Upper lobe of left lung (tissue), 6 donors: ENCODE measurements at places on chromosomes 7 and 10. TPM values are rescaled to one million over a fixed set of nuclear protein-coding genes. Genes with fewer than 3 reads are reported as not detected.

GRCh38 chr10:69464801-69465401, 13.6 kb downstream of the TSPAN15 start:
- peaks cover 76% of the 10 kb centered on the region for H3K4me1 ChIP-seq
- no peak overlapping the region for H3K4me3 ChIP-seq
- H3K36me3 ChIP-seq, result no peaks in the 10 kb centered on the region
- H3K27ac ChIP-seq, result peak overlapping the region; percentile 75

Gene ENO4
- total RNA-seq, result 3.0 TPM

DNA sequence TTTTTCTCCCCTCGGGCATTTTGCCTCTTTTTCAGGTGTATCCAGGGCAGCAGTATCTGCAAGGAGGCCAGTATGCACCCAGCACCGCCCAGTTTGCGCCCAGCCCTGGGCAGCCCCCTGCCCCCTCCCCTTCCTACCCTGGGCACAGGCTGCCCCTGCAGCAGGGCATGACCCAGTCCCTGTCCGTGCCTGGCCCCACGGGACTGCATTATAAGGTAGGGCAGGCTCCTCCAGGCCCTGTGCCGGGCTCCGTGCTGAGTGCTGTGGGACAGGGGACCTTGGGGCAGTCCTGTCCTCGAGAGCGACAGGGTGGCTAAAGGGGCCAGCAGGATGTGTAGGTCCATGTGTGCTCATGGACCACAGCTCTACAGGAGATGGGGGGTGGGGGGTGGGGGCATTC, 10.6 kb downstream of the ZMIZ2 start:
- H3K27me3 ChIP-seq, result no peaks in the 10 kb centered on the region
- no peak overlapping the region for H3K4me3 ChIP-seq
- H3K36me3 ChIP-seq, result peaks cover 37% of the 10 kb centered on the region
- no peak overlapping the region for H3K27ac ChIP-seq
- H3K4me1 ChIP-seq, result peaks cover 34% of the 10 kb centered on the region
- no peak for DNase-seq

Gene ABCC2
- 5.2 TPM for total RNA-seq

Gene AGBL3
- 1.6 TPM for total RNA-seq

- no peaks in the 10 kb centered on the region for H3K36me3 ChIP-seq
- no peak overlapping the region for H3K4me3 ChIP-seq
- H3K4me1 ChIP-seq, result no peaks in the 10 kb centered on the region
- H3K27ac ChIP-seq, result no peak overlapping the region
- DNase-seq, result no peak
Measured at GRCh38 chr10:115949282-115949844, 323.6 kb downstream of the GFRA1 start.

DNA sequence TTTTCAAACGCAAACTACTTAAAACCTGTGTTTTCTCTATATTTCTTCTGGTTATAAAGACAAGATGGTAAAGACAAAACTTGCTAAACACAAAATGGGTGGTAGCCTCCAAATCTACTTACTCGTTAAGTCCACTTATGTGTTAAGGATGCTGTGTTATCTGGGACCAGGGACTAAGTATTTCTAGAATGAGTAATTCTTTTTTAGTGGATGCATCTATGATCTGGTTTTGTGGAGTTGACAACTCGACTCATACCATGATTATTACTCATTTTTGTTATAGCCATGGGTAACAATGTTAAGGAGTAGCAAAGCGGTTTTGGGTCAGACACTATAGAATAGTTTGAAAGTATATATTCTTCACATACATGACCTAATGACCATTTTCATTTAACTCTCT, 239.5 kb upstream of the FOXP2 start:
- H3K4me1 ChIP-seq, result no peaks in the 10 kb centered on the region
- no peak overlapping the region for H3K4me3 ChIP-seq
- no peaks in the 10 kb centered on the region for H3K36me3 ChIP-seq
- no peaks in the 10 kb centered on the region for H3K27me3 ChIP-seq
- no peak for DNase-seq

- peak overlapping the region; percentile 93 for H3K27ac ChIP-seq
- peaks cover 7% of the 10 kb centered on the region for H3K36me3 ChIP-seq
- no peaks in the 10 kb centered on the region for H3K27me3 ChIP-seq
- peak overlapping the region; percentile 75 for H3K4me3 ChIP-seq
Measured at GRCh38 chr10:87661861-87662785, 2.4 kb downstream of the PAPSS2 start.

Gene SPDYE9
- not detected for total RNA-seq

- no peaks in the 10 kb centered on the region for H3K27me3 ChIP-seq
- peak overlapping the region; percentile 87 for H3K27ac ChIP-seq
- DNase-seq, result no peak
- no peak overlapping the region for H3K4me3 ChIP-seq
Measured at GRCh38 chr7:43649755-43650274, 66.9 kb downstream of the STK17A start.

Gene FGF8
- total RNA-seq, result not detected

GRCh38 chr10:91690412-91690811, 57.5 kb upstream of the PPP1R3C start:
- no peaks in the 10 kb centered on the region for H3K36me3 ChIP-seq
- no peaks in the 10 kb centered on the region for H3K4me1 ChIP-seq
- no peaks in the 10 kb centered on the region for H3K27me3 ChIP-seq
- H3K4me3 ChIP-seq, result no peak overlapping the region

DNA sequence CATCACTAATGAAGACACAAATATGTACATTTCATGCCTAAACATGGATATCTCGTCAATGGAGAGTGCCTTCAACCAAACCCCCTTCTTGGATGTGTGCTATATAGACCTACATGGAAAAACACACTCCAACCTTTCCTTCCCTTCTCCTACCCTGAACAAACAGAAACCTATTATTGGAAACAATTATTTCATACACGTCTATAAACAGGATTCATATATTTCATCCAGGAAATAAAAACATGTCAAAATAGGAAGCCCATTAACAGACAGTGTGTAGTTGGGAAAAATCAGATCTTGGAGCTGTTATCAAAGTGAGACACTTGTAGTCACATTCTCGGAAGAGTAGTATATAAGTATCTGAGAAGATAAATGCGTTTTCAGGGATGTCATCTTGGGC, 81.1 kb downstream of the NRP1 start:
- DNase-seq, result no peak
- peak overlapping the region; percentile 49 for H3K27ac ChIP-seq
- peaks cover 17% of the 10 kb centered on the region for H3K36me3 ChIP-seq
- H3K4me3 ChIP-seq, result no peak overlapping the region

DNA sequence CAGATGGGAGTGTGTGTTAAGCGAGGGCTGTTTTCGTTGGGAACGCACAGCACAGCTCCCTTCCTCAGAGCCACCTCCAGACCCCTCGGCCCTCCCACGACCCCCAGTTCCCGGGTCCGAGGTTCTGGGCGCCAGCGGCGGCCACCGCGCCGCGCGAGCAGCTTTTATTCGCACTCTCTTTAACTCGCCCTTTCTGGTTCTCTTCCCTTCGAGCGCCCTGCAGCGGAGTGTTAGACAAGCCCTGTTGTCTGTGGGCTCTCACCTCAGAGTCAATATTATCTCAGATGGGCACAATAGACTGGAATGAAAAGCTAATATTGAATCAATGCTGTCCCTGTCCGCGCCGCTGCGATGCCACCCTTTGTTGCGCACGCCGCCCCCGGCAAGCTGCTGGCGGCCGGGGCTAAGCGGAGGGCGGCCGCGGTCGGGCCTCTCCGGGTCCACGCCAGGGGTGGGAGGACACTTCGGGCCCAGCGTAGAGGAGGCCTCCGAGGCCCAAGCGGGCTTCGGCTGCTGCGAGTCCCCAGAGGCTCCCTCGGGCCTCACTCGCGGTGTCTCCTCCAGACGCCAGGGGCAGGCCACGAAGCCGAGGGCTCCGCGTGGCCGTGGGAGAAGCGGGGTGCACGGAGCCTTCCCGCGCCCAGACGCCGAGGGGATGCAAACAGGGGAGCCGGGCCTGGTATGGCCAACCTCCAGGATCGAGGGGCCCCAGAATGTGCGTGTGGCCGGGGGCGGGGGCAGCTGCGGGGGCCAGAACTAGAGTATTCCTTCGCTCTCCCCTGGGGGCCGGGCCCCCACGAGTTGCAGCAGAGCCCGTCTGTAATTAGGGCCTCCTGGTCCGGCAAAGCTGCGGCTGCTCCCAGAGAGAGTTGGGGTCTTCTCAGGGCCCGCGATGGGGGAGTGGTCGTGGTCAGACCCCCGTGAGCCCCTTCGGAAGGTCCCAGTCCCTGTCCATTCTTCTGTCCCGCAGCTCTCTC, 7.9 kb upstream of the EMX2 start:
- no peaks in the 10 kb centered on the region for H3K36me3 ChIP-seq
- peaks cover 22% of the 10 kb centered on the region for H3K4me1 ChIP-seq
- H3K27ac ChIP-seq, result no peak overlapping the region
- H3K4me3 ChIP-seq, result peak overlapping the region; percentile 11

DNA sequence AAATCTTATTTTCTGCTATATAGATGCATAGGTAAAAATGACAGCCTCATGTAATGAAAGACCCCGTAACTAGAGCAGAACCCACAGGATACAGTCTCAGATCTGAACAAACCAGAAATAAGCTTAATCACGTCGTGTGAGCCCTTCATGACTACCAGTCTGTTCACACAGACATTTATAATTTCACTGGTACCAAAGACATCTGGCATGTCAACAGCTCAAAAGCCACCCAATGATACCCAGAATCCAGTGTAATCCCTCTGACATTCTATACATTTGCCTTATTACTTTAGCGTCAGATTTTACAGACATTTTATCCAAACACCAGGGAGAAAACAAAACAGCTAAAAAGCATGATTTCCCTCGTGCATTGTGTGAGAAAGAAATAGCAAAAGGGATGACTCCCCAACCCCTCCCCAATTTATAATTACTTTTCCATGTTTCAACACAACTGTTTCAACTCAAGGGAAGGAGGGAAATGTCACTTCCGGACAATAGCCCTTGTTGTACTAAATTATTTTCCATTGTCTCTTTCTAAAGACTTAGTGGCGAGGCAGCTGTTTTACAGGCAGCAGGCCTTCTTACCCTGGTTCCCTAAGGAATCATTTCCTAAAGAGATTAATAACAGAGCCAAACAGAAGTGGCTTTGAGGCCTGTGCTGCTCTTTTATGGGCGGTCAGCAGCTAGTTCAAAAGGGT, 33.2 kb downstream of the DOCK4 start:
- DNase-seq, result no peak
- H3K27me3 ChIP-seq, result no peaks in the 10 kb centered on the region
- no peak overlapping the region for H3K4me3 ChIP-seq
- no peak overlapping the region for H3K27ac ChIP-seq
- H3K4me1 ChIP-seq, result peaks cover 9% of the 10 kb centered on the region

- H3K27me3 ChIP-seq, result no peaks in the 10 kb centered on the region
- H3K4me3 ChIP-seq, result no peak overlapping the region
Measured at GRCh38 chr10:84214046-84214572, 11.2 kb downstream of the LRIT2 start.

Gene TSPAN12
- total RNA-seq, result 35.9 TPM

Gene TET1
- 0.55 TPM for total RNA-seq

DNA sequence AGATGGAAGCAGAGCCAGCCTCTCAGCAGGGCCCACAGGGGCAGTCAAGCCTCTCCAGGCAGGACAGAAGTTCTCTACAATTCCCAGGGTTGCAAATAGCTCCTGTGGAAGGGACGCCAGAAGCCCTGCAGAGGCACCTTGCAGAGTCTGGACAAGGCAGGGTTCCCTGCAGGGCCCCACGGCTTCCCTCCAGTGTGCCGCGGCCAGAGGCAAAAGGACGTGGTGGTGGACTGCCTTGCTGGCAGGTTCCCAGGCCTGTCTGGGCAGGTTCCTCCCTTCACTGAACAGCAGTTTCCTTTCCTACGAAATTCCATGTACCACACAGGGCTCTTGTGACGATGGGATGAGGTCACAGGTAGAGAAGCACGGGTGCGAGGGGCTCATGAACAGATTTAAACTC, 25.1 kb downstream of the UPP1 start:
- H3K27me3 ChIP-seq, result no peaks in the 10 kb centered on the region
- no peak overlapping the region for H3K4me3 ChIP-seq
- DNase-seq, result peak; percentile 42
- peaks cover 3% of the 10 kb centered on the region for H3K36me3 ChIP-seq
- H3K4me1 ChIP-seq, result no peaks in the 10 kb centered on the region

GRCh38 chr10:124005991-124006392, 87.4 kb downstream of the CHST15 start:
- no peaks in the 10 kb centered on the region for H3K4me1 ChIP-seq
- peaks cover 12% of the 10 kb centered on the region for H3K36me3 ChIP-seq
- no peak overlapping the region for H3K4me3 ChIP-seq
- H3K27me3 ChIP-seq, result no peaks in the 10 kb centered on the region
- H3K27ac ChIP-seq, result no peak overlapping the region

DNA sequence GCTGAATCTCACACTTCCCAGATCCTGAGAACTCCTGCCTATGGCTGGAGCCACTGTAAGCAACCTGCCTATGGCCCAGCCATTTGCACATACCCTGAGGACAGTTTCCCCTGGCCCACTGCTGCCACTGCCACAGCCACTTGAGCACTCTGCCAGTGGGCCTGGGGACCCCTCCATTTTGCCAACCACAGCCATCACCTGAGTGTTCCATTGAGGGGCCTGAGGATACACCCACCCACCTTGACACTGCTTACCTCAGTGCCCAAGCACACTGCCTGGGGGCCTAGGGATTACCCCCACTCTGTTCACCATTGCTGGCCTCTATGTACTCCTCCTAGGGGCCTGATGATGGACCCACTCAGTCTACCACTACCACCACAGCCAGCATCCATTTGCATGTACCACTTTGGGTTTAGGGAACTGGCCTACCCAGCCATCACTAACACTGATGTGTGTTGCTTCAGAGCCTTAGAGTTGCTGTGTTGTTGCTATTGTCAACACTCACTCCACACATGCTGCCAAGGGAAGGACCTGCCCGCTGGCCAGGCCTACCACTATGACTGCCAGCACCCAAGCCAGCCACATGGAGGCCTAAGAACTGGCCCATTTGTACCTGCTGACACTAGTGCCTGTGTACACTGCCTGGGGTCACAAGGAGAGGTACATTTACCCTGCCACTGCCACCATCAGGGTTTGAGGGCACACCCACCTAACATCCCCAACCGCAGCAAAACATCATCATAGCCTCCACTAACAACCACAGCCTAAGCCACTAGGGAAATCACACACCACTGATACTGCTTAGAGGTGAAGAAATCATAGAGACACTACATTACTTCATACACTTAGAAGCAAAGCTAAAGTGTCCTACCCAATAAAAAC, 45.9 kb upstream of the ANTXRL start:
- DNase-seq, result no peak
- no peaks in the 10 kb centered on the region for H3K36me3 ChIP-seq
- H3K4me3 ChIP-seq, result no peak overlapping the region
- H3K27ac ChIP-seq, result no peak overlapping the region

DNA sequence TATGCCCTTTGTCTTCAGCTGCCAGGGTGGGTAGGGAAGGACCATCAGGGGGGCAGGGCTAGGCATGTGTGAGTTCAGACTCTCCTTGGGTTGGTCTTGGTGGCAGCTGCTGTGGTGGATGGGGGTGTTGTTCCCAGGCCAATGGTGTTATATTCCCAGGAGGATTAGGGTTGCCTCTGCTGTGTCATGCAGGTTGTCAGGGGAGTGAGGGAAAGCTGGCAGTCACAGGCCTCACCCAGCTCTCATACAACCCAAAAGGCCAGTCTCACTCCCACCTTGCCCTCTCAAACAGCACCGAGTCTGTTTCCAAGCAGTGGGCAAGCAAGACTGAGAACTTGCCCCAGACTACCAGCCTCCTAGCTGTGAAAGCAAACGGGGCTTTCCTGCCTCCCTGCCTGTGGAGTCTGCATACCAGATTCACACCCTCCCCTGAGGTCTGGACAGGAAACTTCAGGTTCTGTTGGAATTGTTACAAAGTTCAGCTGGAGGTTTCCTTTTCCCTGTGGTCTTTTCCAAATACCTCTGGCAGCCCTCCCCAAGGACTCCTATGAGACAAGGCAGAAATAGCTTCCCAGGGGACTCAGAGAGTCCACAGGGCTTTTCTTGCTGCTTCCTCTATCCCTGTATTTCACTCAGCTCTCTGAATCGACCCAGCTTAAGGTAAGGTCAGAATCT, 1.4 kb downstream of the HYAL4 start:
- no peak overlapping the region for H3K27ac ChIP-seq
- no peak for DNase-seq
- H3K27me3 ChIP-seq, result no peaks in the 10 kb centered on the region
- H3K4me3 ChIP-seq, result no peak overlapping the region
- H3K4me1 ChIP-seq, result no peaks in the 10 kb centered on the region
- H3K36me3 ChIP-seq, result no peaks in the 10 kb centered on the region

Gene ADGRA1
- total RNA-seq, result 0.30 TPM
